ENCODE measurements at places on chromosomes 4 and X. TPM values are rescaled to one million over a fixed set of nuclear protein-coding genes. Genes with fewer than 3 reads are reported as not detected.

DNA sequence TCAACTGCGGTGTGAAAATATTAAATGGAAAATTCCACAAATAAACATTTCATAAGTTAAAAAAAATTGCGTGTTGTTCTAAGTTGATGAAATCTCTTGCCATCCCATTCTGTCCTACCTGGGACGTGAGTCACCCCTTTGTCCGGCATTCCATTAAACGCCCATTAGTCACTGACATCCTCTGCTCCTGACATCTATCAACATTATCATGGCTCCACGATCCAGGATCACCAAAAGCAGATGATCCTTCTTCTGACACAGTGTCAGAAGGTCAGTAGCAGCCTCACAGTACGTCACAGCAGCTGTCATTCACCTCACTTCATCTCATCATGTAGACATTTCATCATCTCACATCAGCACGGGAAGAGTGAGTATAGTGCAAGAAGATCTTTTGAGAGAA lies 125.7 kb downstream of the ZNF827 start:
- H3K27ac ChIP-seq, result peak overlapping the region; percentile 16
- H3K4me3 ChIP-seq, result no peak overlapping the region
- no peaks in the 10 kb centered on the region for H3K27me3 ChIP-seq
- DNase-seq, result no peak
- peaks cover 64% of the 10 kb centered on the region for H3K36me3 ChIP-seq

CITED1 gene
- 0.27 TPM for total RNA-seq

GRCh38 chrX:45557387-45557786 lies 356.7 kb upstream of the DIPK2B start:
- peak; percentile 1 for DNase-seq
- no peak overlapping the region for H3K4me3 ChIP-seq
- H3K36me3 ChIP-seq, result peaks cover 11% of the 10 kb centered on the region

G3BP2 gene
- 169 TPM for total RNA-seq

DNA sequence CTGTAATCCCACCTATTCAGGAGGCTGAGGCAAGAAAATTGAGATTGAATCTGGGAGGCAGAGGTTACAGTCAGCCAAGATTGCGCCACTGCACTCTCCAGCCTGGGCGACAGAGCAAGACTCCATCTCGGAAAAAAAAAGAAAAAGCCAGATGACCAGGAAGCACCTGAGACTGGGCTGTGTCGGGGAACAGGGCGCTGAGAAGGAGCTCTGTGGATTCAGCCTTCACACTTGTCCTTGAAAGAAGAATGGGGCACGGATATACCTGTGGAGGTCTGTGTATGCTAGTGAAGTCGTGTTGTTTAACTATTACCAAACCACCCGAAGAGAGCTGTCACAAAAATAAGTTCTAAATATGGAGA lies 39.3 kb upstream of the TADA2B start:
- H3K4me3 ChIP-seq, result no peak overlapping the region
- peaks cover 2% of the 10 kb centered on the region for H3K27me3 ChIP-seq
- H3K36me3 ChIP-seq, result peaks cover 38% of the 10 kb centered on the region
- no peak for DNase-seq

IQCM gene
- not detected for total RNA-seq

DNA sequence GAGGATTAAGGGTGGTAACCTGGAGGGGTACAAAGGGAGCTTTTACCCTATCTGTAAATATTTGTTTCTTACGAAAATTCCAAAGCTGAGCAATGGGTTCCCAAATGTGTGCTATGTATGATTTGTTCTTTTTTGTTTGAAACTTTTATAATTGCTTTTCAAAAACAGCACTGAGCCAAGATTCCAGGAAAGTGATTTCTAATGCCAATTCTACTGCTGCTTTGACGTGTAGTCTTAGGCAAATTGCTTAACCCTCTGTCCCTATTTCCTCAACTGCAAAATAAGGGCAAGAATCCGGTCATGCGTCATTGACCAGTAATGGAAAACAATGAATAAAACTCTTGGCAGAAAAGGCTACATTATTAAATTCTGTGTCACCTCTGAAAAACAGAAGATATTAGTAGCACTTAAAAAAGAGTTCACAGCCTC lies 454.7 kb downstream of the IL15 start:
- DNase-seq, result peak; percentile 95
- peak overlapping the region; percentile 100 for H3K27ac ChIP-seq
- H3K36me3 ChIP-seq, result peaks cover 50% of the 10 kb centered on the region
- peaks cover 91% of the 10 kb centered on the region for H3K4me1 ChIP-seq

DNA sequence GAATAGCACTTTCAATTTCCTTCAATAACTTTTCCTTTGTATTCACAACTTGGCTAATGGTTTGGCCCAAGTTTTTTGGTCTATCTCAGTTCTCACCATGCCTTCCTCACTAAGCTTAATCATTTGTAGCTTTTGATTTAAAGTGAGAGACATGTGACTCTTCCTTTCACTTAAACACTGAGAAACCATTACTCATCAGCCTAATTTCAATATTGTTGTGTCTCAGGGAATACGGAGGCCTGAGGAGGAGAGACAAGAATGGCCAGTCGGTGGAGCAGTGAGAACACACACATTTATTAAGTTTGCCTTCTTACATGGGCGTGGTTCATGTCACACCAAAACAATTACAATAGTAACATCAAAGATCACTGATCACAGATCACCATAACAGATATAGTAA lies 56.7 kb downstream of the TSPAN5 start:
- peaks cover 69% of the 10 kb centered on the region for H3K4me1 ChIP-seq
- peak; percentile 60 for DNase-seq

DNA sequence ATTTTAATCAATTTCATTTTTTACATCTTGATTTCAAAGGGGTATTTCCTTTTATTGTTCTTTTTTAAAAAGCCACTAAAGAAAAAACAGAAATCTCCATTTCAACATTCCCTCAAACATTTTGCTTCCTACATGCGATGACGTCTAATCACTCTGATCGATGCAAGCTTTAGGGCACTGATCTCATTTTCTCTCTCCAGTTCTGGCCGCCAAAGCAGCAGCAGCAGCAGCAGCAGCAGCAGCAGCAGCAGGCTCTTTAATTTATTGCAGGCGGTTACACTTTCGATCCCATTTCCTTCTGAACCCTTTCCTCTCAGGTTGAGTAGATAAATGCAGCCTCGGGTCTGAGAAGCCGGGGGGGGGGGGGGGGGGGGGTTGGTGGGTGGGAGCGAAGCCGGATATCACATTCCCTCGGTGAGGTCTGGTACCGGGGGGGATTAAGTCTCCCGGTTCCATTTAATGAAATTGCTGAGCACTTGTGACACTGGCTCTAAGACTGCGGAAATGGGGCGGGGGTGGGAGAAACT lies 3.4 kb upstream of the PCDH7 start:
- no peak for DNase-seq
- H3K4me3 ChIP-seq, result peak overlapping the region; percentile 85
- H3K4me1 ChIP-seq, result peaks cover 49% of the 10 kb centered on the region
- peaks cover 25% of the 10 kb centered on the region for H3K27me3 ChIP-seq
- no peaks in the 10 kb centered on the region for H3K36me3 ChIP-seq
